ENCODE measurements at places on chromosomes 12 and 14.

DNA sequence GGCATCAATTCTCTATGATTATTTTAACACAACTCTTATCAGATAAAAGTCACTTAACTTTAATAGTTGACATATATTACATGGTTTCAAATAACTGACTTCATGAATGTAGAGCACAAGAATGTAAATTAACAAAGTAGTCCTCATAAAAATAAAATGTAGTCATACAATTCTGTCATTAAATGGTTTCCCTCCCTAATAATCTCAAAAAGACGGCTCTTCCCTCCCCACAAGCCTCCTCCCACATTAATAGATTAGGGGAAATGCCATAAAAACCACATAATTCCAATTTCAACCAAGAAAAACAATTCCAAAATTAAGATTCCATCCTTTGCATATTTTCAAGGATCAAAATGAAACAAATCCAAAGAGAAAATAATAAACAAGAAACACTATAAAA lies 36.7 kb downstream of the SPTLC2 start:
- DNase-seq: no peak

- no peak for DNase-seq
Measured at GRCh38 chr12:90679674-90680073, 275.3 kb downstream of the CCER1 start.

- no peak for DNase-seq
Measured at GRCh38 chr12:124716208-124717130, 147.2 kb downstream of the SCARB1 start.

DNA sequence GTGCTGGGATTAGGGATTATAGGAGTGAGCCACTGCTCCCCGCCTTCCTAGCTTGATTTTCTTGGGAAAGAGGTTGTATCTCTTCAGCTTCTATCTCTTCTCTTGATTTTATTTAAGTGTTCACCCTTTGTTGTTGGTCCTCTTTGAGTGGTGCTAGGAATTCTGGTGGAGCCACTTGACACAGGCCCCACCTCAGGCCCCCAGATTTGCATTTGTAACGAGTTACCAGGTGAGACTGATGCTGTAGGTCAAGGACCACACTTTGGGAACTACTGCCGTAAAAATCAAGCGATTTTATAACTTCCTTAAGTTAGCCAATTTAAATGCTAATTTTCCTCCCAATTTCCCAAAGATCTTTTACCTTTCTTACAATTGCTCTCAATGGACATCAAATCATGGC lies 26.3 kb downstream of the SRGAP1 start:
- DNase-seq: no peak

GRCh38 chr12:67042697-67043131 lies 226.4 kb upstream of the CAND1 start:
- DNase-seq: no peak

DNA sequence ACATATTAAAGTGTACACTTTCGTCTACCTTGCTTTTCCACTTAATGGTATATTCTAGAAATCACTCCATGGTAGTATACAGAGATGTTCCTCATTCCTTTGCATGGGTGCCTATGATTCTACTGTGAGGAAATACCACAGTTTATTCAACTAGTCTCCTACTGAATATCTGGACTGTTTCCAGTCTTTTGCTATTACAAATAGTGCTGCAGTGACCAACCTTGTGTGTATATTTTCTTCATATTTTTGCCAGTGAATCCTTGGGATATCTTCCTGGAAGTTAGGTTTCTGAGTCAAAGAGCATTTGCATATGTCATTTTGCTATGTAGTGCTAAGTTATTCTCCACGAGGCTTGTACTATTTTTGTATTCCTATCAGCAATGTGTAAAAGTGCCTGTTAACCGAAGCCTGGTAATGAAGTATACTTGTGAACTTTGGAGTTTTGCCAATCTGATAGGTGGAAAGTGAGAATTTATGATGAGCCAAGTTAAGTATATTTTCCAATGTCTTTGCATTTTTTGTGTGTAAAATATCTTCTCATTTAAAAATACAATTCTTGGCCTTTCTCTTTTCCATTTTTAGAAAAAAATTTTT lies 31.3 kb upstream of the TMEM263 start:
- no peak for DNase-seq

DNA sequence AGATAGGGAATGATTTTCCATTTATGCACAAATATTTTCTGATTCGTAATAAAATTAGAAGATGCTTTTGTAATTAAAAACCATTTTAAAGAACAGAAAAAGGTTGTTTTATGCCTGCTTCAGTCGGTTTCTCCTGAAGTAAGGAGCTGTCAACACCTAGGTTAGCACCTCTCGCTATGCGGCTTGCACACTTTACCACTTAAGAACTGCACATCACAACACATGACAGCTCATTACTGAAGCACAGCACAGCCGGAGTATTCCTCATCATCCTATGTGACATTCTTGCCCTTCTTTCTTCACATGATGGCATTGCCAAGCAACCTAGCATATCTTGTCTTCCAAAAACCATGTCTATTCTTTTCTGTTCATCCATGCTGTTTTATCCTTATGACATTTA lies 5.4 kb upstream of the WIF1 start:
- DNase-seq: no peak

DNA sequence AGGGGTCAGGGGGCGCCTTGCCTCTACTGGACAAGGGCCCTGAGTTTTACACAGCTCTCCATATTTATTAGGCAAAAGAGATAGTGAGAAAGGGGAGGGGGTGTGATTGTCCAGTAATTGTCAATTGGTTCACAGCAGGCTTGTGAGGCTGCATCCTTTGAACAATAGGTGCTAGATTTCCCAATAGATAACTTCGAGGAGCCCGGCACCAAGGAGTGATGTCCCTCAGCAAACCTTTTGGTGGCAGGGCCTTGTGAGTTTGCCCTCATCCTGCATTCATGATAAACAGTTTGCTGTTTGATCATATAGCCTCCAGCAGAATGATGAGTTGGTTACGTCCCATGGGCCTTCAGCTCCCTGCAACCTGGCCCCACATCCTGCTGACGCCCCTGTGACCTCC lies 2.7 kb upstream of the PRIMA1 start:
- DNase-seq: no peak

- no peak for DNase-seq
Measured at GRCh38 chr12:130446846-130447654, 109.4 kb downstream of the PIWIL1 start.

DNA sequence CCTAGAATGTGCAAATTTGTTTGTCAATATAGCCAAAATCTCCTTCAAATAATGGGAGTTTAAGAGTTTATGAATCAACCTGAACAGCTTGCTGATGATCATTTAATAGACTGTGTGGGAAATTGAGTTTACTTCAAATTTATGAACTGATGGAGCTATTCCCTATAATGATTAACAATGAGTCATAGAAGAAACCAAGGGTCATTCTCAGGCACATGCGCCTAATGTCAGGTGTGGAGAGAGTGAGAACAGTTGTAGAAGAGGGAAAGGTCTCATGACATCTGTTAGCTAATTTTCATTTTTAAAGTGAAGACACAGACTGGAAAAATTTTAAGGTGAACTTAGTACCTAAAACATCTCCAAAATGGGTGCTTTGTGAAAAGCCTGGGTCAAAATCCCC lies 191.8 kb downstream of the BMP4 start:
- DNase-seq: no peak

DNA sequence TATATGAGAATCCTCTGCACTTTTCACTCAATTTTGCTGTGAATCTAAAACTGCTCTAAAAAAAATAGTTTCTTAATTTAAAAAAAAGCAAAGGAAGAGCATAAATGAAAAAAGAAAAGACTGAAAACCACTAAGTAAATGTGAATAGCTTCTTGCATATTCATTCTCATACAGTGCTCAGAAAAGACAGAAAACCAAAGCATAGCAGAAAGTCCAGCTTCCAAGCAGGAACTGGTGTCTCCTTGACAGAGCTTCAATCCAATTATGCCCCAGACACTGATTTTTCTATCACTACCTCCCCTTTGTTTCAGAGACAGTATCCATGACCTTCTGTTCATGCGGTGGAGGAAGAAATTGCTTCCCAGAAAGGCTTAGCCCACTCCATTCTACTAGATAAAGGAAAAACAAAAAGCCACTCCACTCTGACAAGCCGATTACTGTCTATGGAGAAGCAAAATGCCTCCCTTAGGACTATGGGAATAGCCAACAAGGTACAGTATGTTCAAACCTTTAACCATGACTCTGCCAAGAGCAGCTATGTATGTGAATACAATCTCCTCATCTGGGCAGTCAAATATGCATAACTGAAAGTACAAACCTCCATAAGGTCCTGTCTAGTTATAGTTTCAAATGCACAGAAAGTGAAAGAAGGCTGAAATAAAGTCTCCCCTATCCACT lies 40.6 kb downstream of the ATF7 start:
- DNase-seq: no peak

DNA sequence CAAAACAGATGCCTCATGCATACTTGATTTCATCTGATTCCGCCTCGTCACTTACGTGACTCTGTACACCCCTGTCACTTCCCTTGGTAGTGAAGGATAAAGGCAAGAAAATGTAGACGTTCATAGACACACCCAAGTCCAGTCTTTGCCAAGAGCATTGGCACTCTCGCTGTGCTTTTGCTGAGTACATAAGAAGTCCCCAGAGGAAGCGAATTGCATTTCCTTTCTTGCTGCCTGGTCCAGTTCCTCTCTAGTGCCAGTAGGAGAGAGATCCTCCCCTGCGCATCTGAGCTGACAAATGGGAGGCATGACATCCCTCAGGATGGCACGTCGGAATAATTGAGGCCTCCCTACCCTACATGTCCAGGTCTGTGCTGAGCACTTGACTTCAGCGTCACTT lies 21.3 kb upstream of the RIN3 start:
- no peak for DNase-seq

DNA sequence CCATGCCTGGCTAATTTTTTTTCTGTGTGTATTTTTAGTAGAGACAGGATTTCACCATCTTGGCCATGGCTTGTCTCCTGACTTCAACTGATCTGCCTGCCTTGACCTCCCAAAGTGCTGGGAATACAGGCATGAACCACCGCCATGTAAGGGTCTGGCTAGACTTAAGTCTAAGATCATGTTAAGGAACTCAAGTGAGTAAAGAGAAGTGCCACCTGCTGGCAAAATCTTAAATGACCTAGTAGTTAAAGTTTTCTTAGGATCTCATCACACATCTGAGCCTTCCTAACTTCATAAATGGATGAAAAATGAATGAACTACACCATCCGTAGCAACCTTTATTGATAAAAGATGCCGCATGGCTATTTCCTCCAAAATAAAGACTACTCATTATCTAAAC lies 1.7 kb upstream of the C12orf56 start:
- no peak for DNase-seq

DNA sequence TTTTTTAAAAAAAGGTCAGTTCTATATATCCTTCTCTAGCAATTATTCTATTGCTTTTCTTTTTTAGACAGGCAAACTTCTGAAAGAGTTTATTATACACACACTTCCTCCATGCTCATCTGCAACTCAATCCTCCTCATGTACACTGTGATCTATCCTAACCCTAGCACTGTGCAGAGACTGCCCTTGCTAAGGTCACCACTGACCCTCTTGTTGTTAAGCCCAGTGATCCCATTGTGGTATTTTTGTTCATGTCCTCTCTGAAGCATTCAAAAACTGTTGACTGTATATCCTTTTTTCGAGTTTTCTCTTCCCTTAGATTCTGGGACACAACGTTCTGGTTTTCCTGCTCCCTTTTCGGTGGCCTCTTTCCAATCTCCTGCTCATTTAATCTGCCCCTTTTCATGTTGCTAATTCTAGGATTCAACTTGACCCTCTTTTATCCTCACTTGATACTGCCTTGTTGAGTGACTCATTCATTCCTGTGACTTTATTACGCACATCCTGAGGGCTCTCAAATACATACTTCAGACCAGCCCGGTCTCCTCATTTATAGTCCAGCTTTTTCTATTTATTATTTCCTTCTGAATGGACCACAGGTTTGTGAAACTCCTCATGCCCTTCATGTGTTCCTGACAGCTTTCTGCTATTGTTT lies 53.9 kb upstream of the PTPRB start:
- DNase-seq: no peak

DNA sequence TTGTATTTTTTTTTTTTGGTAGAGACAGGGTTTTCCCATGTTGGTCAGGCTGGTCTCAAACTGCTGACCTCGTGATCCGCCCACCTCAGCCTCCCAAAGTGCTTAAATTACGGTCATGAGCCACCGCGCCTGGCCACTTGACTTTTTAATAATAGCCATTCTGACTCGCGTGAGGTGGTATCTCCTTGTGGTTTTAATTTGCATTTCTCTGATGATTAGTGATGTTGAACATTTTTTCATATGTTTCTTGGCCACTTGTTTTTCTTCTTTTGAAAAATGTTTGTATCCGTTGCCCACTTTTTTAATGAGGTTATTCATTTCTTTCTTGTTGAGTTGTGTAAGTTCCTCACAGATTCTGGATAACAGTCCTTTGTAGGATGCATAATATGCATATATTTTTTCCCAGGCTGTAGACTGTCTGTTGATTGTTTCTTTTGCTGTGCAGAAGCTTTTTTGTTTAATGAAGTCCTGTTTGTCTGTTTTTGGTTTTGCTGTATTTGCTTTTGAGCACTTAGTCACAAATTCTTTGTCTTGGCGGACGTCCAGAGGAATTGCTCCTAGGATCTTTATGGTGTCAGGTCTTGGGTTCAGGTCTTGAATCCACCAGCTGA lies 10.3 kb upstream of the PGAM5 start:
- DNase-seq: no peak

DNA sequence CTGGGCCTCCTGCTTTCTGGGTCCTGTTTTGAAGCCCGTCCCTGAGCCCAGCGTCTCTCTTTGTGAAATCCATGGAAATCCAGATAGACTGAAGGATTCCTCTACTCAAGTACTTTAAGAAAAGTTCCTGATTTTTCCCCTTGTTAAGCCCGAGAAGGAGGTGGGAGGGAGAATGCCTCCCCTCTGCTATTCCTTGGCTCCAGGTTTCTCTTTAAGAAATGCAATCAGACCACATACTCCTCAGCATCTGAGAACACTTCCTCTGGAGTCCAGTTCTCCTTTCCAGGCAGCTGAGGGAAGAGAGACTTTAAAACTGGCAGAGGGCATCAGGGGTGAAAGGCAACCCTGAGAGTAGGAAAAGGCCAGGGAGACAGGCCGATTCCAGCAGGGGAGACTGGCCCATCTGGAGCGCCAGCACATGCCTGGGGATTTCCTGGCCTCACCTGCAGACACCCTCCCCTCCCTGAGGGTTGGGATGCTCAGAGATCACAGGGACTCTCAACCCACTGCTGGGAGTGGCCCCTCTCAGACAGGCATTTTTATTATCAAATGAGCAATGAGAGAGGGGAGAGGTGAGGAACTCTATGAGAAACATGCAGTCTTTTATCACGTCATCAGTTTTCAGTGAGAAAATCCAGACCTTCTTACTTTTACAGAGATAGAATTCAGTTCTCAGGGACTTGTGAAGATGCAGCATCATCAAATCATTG lies 2.0 kb upstream of the EMP1 start:
- DNase-seq: no peak

DNA sequence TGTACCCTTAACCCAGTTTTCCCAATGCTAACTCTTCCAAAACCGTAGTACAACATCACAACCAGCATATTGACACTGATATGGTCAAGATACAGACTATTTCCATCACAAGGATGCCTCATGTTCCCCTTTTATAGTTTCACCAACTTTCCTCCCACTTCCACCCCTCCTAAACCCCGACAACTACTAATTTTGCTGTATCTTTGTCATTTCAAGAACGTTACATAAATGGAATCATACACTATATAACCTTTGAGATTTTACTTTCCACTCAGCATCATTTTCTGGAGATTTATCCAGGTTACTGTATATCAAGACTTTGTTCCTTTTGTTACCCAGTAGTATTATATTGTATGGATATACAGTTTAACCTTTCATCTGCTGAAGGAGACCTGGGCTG lies 88.9 kb downstream of the MED13L start:
- DNase-seq: no peak

- no peak for DNase-seq
Measured at GRCh38 chr12:43482311-43483085, 69.5 kb downstream of the ADAMTS20 start.
